Progenitor cell of endocrine pancreas (in vitro differentiated cells): ENCODE measurements at places on chromosomes 2 and 18. TPM values are rescaled to one million over a fixed set of nuclear protein-coding genes. Genes with fewer than 3 reads are reported as not detected.

DNA sequence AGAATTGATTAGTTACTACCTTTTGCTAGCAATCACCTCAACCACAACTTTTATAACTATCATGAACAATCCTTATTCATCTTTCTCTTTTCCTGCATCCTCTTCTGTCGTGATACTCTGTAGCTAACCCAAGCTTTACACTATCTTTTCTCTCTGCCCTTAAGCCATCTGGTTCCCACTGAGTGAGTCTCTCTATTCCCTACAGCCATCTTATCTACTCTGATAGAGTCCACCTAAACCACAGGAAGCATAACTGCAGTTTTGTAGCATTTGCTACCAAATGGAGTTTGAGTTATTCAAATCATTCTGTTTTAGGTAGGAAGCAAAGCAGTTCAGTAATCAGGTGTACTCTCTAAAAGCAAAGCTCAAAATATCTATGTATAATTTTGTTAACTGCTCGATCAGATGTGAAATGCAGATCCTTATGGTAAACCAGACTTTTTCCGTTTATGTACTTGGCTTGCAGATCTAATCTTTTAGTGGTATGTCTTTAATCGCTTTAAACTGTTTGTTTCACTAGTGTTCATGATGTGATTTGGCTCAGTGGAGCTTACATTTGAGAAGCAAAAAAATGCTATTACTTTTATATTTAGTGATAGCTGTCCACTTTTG, 91.0 kb downstream of the CSRNP3 start:
- DNase-seq = no peak

- DNase-seq = no peak
Measured at GRCh38 chr2:237411683-237412423, 2.1 kb downstream of the COL6A3 start.

- no peak for DNase-seq
Measured at GRCh38 chr2:11995456-11995855, 249.0 kb downstream of the LPIN1 start.

DNA sequence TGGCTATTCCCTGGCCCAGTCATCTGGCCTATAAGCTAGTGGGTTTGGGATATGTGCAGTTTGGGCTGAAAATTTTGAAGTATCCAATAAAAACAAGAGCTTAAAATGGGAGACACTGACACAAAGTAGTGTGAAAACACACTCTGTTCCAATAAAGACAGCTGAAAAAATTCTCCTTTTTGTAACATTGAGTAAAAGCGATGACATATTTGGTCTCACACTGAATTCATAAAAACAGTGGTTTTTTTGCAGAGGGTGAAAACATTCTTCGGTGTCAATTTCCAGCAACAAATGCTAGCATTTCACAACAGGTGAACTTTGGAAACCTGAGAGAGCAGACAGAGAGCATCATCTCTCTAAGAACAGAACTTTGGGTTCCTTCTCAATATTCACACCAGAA, 142.2 kb downstream of the OSR1 start:
- no peak for DNase-seq

CTAGE1 gene
- total RNA-seq = not detected in 2 replicates

CD8A gene
- 0.13 and 0.19 TPM in 2 replicates for total RNA-seq

MROH2A gene
- not detected in 2 replicates for total RNA-seq
